Vagina (tissue), 2 donors: ENCODE measurements at places on chromosomes 2 and 18. TPM values are rescaled to one million over a fixed set of nuclear protein-coding genes. Genes with fewer than 3 reads are reported as not detected.

The ATL2 gene
- total RNA-seq = 156 TPM

The B4GALT6 gene
- total RNA-seq = 2.5 TPM

The SULT1C2 gene
- total RNA-seq = not detected

The ANKRD30BL gene
- total RNA-seq = 1.2 TPM

The CD226 gene
- 6.4 TPM for total RNA-seq

The UGT1A5 gene
- 1.2 TPM for total RNA-seq

The CCBE1 gene
- total RNA-seq = 2.9 TPM

The SLC9A2 gene
- not detected for total RNA-seq

The ABCG8 gene
- total RNA-seq = not detected

The DLX1 gene
- total RNA-seq = not detected

The MOCOS gene
- total RNA-seq = 2.2 TPM

The CD8B2 gene
- 0.74 TPM for total RNA-seq
